Liver (tissue), 10 donors: ENCODE measurements at places on chromosomes 13 and 19.

DNA sequence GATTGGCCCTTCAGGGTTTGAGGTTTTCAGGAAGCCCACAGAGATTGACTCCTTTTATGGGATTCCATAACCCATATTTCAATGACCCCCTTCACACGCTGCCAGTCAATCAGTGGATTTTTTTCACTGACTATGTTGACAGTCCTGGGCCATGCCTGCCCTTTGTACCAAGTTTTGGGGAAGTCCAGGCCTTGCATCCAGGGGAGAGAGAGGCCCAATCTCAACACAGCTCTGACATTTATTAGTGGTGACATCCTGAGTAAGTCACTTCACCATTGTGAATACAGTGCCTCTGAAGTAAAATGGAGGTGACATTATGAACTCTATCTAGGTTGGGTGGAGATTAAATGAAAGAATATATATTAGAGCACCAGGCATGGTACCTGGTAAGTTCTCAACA, 181.1 kb downstream of the NUFIP1 start:
- DNase-seq: no peak

- no peak for DNase-seq
Measured at GRCh38 chr19:13981021-13981420, 25.1 kb downstream of the RFX1 start.

- DNase-seq: no peak
Measured at GRCh38 chr13:112697756-112698655, 8.2 kb downstream of the ATP11A start.

- DNase-seq: no peak
Measured at GRCh38 chr13:89897681-89898080, 1449.8 kb upstream of the MIR17HG start.

DNA sequence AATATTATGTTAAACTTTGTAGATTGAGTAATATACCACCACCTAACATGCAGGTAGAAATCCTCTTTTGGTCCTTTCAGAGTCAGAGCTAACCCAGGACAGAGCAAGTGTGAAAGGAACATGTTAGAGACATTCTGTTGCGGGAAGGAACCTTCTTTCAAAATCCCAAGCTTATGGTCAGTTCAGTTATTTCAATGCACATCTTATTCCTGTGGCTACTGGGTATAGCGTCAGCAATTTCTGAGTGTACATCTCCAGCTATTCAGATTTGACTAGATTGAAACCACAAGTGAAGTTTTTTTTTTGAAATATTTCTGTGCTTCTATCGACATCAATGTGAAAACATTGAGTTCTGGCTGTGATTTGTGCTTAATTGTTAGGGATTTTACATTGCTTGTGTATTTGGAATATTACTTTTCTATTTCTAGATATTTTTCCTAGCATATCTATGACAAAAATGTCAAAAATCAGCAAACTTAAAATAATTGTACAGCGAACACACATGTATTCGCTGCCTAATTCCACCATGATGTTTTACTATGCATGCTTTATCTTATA, 165.3 kb downstream of the LMO7 start:
- DNase-seq: no peak

- no peak for DNase-seq
Measured at GRCh38 chr13:37225414-37226070, 120.1 kb upstream of the CSNK1A1L start.

DNA sequence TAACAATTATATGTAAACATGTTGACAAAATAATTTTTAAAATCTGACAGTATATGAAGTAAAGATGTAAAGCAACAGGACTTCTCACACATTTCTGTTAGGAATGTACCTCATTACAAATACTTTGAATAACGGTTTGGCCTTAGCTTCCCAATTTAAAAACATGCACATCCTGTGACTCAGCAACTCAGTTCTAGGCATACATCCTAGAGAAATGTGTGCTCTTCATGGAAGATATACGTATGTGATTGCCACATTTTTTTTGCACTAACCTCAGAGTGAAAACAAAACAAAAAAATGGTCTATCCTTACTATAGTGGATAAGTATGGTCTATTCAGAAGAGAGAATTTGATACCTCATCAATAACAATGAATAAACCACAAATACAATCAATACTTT, 314.6 kb downstream of the LIG4 start:
- no peak for DNase-seq

GRCh38 chr19:32669310-32669709, 5.7 kb downstream of the ANKRD27 start:
- DNase-seq: no peak

DNA sequence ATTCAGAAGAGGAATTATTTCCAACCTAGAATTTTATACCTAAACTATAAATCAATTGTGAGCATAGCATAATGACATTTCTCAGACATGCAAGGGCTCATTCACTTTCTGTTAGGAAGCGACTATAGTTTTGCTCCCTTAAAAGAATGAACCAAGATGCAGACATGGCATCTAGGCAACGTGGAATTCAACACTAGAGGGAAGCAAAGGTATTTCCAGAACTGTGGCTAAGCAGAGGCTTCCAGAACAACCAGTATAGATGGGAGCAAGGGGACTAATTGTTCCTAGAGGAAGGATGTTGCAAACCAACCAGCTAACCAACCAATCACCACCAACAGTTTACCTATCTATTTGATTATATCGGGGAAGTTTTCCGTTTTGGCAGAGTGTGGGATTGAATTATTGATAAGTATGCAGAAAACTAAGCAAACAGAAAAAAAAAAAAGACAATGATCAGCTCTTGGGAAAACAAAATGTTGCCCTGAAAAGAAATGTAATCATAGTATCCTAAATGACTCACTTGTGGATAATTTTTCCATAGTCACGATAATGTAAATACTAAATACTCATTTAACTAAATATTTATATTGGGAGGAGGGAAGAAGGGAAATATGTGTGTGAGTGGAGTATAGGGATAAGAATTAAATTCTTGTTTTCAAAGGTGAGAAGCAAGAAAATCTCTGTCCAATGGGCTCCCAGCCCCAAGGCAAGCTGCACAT, 21.1 kb downstream of the ARL11 start:
- DNase-seq: no peak

- no peak for DNase-seq
Measured at GRCh38 chr19:35462476-35462953, 14.5 kb downstream of the FFAR2 start.

GRCh38 chr13:109764470-109765291, 21.7 kb downstream of the IRS2 start:
- DNase-seq: no peak

DNA sequence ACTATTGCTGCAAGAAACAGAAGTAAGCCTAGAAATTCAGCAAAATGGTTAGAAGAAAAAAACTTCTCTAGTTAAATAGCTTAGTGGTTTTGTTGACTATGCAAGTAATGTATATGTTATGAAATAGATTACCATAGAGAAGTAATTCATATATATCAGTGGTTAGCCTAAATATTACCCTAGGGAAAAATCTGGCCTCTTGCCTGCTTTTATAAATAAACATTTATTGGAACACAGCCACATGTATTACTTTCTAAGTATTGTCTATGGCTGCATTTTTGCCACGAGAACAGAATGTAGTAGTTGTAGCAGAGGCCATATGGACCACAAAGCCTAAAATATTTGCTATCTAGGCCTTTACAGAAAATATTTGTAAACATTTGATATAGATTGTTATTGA, 1471.7 kb upstream of the PRR20A start:
- DNase-seq: no peak

DNA sequence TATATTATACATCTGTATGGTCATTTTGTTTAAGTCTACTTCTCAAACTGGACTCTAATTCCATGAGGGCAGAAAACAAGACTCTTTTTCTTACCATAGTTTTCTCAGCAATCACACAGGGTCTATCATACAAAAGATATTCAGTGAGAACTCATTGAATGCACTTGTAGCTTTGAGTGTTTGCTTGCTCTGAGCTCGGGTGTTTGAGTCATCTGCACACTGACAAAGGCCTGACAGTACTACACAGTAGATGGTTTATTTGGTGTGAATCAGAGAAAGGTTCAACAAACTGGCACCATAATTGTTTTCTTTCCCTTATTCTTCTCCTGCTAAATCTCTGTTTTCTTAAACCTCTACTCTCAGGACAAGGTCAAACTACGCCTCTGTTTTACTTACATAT, 586.4 kb downstream of the LMO7 start:
- DNase-seq: no peak

DNA sequence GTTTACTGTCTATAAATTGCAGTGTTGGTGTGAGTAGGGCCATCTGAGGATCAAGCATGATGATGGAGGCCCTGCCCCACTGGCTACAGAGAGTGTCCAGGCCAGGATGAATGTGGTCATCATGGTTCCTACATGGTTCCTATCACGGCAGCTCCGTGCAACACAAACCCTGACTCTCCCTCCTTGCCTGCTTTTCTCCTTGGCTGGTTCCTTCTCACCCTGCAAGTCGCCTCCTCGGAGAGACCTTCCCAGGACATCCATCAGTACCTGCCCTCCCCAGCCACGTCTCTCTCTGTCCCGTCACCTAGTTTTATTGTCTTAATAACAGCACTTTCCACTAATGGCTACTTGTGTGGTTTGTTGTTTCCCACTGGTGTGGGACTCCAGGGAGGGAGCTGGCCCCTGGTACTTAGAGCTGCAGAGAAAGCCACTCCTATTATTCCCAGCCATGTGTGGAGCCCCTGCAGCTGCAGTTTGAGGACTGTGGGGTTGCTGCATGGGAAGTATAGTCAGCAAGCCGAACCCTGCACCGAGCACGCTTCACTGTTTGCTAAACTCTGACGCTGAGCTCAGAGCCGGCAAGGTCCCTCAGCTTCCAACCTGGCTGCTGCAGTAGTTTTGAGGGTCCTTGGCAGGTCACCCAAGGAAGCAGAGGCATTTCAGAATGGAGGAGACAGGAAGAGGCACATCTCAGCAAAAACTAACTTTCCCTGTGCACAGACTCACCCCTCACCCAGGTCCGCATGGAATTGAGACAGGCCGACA, 146.4 kb upstream of the VSTM2B start:
- peak; percentile 17 for DNase-seq
